Dorsolateral prefrontal cortex (tissue), 122 donors: ENCODE measurements at places on chromosomes 11 and 22. TPM values are rescaled to one million over a fixed set of nuclear protein-coding genes. Genes with fewer than 3 reads are reported as not detected.

OR8G5 gene
- not detected for total RNA-seq

TRIM34 gene
- total RNA-seq: 1.9 TPM

GRCh38 chr11:36389811-36390210 lies 93.7 kb downstream of the PRR5L start:
- no peak for DNase-seq

DNA sequence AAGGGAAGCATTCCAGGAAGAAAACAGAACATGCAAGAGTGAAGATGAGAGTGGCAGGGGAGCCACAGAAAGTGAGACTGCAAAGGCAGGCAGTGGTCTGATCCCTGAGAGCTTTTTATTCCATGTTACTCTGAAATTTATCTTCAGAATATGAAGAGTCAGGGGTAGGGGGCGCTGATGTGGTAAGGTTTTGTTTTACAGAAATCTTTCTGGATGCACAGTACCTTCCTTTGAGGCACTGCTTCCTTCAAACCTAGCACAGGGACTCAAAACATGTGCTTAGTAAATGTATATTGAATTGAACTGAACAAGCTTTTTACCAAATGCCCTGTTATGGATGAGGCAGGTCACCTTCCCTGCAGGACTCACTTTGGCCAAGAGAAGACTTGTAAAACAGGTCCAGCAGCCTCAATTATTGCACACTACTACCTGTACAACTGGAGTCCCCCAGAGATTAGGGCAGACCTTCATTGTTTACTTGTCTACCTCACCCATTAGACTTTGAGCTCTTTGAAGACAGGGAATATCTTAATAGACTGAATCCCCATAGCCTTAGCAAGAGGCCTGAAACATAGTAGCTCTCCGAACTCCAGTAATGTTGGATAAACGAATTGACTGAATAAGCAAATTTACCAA lies 2.2 kb downstream of the PAK1 start:
- DNase-seq: no peak

DNA sequence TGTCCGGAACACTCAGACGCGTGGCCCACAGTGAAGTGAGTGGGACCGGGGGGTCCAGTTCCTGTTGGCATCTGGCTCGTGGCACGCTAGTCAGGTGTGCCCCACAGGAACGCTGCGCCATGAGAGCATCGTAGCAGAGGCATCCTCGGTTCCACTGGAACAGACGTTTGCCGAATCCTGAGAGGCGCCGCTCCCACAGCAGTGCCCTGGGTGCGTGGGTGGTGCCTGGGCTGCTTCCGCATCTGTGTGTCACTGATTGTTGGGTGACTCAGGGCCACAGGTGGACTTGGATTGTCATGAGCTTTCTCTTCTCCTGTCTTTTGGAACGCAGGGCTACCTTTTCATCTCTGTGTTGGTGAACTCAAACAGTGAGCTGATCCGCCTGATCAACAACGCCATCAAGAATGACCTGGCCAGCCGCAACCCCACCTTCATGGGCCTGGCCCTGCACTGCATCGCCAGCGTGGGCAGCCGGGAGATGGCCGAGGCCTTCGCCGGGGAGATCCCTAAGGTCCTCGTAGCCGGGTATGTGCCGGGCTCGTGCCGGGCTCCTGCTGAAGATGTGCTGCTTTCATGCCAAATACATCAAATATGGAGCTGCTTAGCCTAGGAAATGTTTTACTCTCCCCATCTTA lies 46.2 kb downstream of the AP2A2 start:
- no peak for DNase-seq

- no peak for DNase-seq
These were observed 599.9 kb downstream of the BUD13 start for GRCh38 chr11:116172851-116173250.

DNA sequence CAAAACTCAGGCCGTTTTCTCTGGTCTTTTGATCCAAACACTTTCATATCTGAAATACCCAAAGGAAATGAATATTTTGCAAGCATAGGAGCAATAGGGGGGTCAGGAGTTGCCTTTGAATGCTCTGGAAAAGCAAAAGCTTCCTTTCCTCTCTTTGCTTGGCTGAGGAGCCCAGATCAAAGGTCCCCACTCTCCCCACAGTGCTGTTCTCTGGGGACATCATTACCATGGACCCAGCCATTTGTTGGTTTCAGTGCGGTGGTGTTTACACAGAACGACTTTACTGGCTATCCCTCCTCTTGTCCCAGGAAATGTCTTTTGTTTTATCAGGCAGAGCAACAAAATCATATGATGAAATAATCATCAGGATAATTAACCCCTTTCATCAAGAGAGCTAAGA lies 1089.1 kb downstream of the TBC1D22A start:
- no peak for DNase-seq
